ENCODE measurements at places on chromosomes 1 and 21.

- no peak for DNase-seq
These were observed 71.4 kb upstream of the RAB4A start for GRCh38 chr1:229199261-229200243.

GRCh38 chr1:71835442-71835813, 446.9 kb downstream of the NEGR1 start:
- DNase-seq, result no peak

GRCh38 chr21:42746593-42747275, 93.3 kb downstream of the PDE9A start:
- DNase-seq, result no peak

DNA sequence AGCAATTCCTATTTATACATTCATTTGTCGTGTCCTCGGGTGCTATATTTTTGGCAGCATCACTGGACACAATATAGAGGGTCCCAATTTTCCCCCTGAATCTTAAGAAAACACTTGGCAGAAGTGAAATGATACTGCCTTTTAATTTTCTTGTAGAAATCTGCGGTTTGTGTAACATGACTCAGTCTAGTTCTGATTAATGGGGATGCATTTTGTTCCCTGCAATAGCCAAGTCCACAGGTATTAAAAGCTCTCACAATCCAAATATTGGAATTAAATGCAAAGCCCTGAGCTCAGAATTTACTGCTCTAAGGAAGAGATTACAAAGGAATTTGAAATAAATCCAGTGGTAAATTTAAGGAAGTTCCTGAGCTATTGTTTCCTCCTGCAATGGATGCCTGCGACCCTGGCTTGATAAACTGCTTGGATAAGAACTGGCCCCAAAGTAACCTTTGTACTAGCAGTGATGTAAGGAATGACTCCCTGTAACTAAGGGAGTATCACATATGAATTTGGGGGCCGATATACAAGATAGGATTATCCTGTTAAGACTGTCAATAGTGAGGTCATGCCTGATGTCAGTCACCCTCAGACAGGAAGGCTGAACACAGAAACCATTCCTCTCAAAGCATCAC, 349.7 kb upstream of the C1orf87 start:
- DNase-seq, result peak; percentile 22

All from A172 (cell line).